ENCODE measurements at places on chromosomes 2 and 18.

DNA sequence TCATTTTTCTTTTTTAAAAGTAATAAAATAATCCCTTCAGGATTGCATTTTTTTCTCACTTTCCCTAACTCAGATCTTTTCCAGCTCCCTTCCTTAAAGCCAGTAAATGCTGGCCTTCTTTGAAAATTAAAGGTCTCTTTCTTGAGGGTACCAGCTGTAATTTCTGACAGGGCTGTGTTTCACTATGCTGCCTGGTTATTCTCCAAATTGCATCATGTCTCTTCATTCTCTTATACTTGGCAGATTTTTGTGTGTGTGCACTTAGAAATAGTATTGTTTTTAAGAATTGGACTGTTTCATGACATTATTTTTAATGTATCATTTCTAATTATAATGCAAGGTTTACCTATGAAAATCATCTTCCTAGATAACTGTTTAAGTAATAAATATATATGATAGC lies 72.0 kb upstream of the EPB41L5 start:
- no peak for DNase-seq

- no peak for DNase-seq
Observed at GRCh38 chr18:74945774-74946545, 263.0 kb downstream of the PTGR3 start.

GRCh38 chr2:180751306-180751920 lies 229.0 kb upstream of the UBE2E3 start:
- DNase-seq: no peak

DNA sequence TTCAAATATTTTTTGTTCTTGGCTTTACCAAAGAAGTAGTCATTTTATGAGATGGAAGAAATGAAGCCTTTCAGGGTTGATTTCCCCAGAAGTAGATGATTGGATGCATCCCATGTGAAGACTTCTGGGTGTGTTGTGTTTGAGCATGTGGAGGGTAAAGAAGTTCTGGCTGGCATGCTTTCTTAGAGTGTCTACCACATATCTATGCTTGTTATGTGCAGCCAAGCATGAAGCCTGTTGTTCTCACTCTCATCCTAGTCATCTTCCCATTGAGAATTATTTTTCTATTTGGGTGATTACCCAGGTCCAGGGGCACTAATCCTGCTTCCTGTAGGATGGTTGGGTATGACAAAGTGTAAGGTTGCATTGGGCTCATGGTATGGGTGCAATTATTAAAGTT lies 472.9 kb downstream of the PTPRM start:
- no peak for DNase-seq

GRCh38 chr18:44840058-44840790 lies 159.5 kb downstream of the SETBP1 start:
- no peak for DNase-seq

GRCh38 chr18:38923540-38923939 lies 1357.9 kb upstream of the CELF4 start:
- DNase-seq: no peak

GRCh38 chr2:128686497-128686859 lies 367.8 kb upstream of the HS6ST1 start:
- no peak for DNase-seq

DNA sequence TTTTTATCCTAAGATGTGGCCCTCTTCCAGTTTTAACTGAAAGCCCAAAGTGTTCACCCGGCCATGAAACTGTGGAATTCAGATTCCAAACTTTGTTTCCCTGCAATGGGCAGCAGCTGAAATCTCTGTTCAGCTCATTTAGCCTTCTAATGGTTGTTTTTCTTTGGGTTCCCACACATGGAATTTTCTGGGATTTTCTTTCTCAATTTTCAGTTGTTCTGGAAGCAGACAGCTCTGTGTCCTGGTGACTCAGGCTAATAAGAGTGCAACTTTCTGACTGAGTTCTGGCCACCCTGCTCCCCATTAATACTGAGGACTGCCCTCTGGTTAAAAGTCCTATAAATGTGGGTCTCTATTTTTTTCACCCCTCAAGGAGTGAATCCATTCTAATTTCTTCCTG lies 78.5 kb downstream of the PMS1 start:
- no peak for DNase-seq

DNA sequence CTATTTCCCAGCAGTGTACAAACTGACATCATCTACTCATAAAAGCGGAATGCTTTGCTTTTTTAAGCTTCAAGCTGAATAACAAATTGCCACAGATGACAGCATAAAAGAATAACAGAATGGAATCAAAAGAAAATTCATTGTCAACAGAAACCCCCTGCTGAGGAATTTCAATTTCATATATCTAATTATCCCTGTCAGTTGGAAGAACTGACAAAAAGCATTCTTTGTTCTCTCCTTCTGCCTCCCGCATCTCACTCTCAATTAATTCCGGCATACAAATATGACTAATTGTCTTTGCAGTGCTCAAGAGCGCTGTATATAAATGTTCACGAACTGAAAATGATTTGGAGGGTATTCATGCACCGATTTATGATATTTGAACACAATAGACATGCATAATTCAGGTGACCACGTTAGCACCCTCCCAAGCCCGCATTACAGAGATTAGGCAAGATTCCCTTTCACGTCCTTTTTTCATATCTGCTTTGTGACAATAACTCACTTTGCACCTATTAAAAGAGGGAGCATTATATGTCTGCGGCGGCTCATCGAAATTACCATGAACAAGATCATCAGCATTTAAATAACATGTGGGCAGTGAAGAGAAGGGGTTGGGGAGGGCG lies 277.7 kb upstream of the SALL3 start:
- no peak for DNase-seq

- DNase-seq: no peak
Observed at GRCh38 chr2:210623506-210623905, 67.1 kb downstream of the CPS1 start.

DNA sequence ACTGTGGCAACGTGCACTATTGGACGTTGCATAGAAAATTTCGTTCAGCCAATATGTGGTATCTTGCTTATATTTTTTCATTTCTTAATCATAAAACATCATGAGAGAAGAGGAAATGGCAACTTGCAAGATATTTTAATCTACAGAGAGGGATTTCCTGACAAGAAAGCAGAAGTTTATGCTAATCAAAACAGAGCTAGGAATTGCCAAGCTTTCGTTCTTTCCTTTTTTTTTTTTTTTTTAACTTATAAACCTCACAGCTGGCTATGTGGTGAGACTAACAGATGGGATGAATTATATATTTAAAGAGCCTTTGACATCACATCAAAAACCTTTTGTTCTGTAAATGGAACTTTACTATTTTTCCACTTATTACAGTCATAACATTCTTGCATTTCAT lies 1136.9 kb upstream of the TMEFF2 start:
- DNase-seq: no peak

- no peak for DNase-seq
Observed at GRCh38 chr2:240440704-240441320, 5.3 kb downstream of the GPC1 start.

- DNase-seq: no peak
Observed at GRCh38 chr18:8957731-8958130, 144.8 kb upstream of the NDUFV2 start.

DNA sequence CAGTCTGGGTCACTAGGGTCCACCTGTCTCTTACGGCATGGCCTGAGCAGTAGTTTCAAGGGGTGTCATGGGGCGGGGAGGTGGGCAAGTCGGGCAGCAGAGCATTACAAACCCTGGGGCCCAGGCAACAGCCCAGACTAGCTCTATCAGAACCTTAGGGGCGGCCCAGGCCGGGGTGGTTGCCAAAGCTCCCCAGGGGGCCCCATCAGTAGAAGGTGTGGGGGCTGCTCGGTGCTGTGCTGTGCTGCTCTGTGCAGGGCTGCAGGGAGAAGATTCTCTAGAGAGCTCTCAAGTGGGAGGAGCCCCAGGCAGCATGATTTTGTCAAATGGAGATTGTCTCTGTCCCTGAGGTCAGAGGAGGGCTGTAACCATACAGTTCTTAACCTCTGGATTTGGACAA lies 36.4 kb upstream of the SLC14A1 start:
- DNase-seq: no peak

GRCh38 chr18:59624369-59624765 lies 72.9 kb downstream of the CCBE1 start:
- no peak for DNase-seq

DNA sequence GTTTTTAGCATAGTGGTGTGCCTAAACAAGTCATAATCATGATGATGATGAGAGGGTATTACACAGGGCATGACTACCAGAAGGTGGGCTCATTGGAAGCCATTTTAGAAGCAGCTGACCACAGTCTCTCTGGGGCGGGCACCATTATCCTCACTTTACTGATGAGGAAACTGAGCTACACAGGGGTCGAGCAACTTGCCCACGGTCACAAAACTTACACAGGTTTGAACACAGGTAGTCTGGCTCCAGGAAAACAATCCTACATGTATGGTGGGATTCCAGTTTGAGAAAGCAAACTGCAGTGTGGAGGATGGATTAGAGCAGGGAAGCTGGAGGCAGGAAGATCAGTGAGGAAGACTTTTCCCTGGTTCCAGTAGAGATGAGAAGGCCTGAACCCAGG lies 6.2 kb downstream of the RHOB start:
- no peak for DNase-seq

GRCh38 chr2:65656160-65656718 lies 223.8 kb upstream of the SPRED2 start:
- no peak for DNase-seq

DNA sequence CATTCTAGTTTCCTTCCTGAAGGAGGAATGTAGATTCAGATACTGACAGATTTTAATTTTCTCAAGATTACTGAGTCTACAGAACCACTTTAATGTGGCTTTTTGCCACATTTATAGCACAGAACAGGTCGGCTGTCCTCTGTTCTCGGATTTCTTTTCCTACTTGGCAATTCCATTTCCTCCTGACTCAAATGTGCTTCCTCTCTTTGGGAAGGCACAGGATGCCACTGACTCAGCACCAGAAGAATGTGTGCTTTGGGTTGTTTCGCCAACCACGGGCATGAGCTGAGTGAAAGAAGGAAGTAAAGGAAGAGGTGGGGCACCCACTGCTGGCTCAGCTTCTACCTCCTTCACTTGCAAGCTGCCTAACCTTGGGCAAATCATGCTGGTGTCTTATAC lies 970.6 kb upstream of the ACVR2A start:
- no peak for DNase-seq

DNA sequence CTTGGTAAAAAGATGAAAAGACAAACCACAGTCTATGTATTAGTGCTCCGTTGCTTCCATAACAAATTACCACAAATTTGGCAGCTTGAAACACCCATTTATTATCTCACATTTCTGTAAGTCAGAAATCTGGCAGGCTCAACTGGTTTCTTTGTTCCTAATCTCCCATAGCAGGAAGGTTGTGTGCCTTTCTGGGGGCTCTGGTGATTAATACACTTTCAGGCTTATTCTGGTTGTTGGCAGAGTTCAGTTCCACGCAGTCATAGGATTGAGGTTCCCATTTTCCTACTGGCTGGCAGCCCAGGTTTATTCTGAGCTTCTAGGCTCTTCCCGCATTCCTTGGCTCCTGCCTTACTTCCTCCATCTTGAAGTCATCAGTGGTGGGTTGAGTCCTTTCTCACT lies 189.3 kb downstream of the ANAPC1 start:
- no peak for DNase-seq

- no peak for DNase-seq
Observed at GRCh38 chr2:85188852-85189251, 55.7 kb downstream of the TCF7L1 start.

- DNase-seq: no peak
Observed at GRCh38 chr2:199744724-199745123, 106.3 kb downstream of the FTCDNL1 start.

GRCh38 chr18:54173980-54174630 lies 50.4 kb downstream of the MBD2 start:
- no peak for DNase-seq

DNA sequence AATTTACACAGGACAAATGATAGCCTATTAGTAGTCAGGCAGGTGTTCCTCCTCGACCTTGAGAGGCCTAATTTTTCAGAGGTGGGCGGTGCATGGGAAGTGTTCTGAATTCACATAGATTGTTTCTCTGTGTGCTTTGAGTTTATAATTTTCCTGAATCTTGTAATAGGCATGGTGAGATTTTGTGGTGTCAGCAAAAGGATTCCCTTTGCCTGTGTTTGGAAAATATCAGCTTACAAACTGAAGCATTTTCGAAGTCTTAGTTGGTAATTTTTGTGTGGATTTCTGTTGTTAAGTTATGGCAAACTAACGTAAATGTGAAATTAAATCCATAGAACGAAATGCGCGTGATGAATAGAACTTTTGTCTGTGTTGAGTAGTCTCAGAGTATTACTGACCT lies 194.0 kb upstream of the RBMS1 start:
- no peak for DNase-seq

DNA sequence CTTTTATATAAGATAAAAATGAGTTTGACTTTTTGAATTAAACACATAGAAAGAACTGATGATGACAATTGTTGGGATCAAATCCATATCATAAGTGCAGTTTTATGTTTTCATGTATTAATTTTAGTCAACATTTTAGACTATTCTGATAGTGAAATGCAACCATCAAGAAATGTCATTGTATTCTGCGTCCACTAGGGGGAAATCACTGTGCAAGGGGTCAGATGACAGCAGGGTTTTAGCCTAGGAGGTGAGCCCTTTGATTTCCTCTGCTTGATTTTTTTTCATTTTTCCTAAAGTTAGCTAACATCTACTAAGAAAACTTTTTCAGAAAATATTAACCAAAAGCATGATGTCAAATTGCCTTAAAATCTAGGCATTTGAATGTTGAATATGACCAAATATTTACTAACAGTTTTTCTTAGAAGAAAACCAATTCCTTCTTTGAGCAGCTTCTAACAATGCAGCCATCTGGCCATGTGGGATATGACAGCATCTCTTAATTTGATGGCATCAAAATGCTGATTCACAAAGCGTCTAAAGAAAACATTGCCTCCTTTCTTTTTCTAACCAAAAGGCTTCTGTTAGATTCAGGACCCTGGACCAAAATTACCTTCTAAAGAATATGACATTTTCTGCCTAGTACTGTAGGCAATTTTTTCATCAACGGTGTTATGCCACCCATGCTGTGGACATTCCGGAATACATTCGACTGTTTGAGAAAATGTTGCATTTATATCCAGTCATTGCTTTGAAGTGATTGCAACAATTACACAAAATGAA lies 141.5 kb downstream of the SPHKAP start:
- DNase-seq: no peak

DNA sequence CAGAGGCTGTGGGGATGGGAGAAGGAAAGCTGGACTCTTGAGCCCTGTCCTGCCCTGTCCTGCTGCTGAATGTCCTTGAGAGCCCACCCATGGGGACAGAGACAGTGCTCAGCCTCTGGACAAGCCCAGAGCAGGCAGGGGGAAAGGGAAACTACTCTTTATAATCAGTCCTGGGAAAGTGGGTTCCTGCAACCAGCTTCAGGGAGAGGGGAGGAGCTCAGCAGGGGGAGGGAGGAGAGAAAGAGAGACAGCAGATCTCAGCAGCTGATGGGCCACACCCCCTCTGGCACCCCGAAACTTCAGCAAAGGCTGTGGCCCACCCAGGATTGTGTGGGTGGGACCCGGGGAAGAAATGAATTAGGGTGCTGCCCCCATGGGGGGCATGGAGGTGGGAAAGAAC lies 11.6 kb downstream of the ECEL1 start:
- DNase-seq: no peak

GRCh38 chr2:153717060-153717459 lies 154.7 kb upstream of the GALNT13 start:
- DNase-seq: no peak
